CD4-positive, alpha-beta T cell (primary cell): ENCODE measurements at places on chromosomes 3 and 15.

DNA sequence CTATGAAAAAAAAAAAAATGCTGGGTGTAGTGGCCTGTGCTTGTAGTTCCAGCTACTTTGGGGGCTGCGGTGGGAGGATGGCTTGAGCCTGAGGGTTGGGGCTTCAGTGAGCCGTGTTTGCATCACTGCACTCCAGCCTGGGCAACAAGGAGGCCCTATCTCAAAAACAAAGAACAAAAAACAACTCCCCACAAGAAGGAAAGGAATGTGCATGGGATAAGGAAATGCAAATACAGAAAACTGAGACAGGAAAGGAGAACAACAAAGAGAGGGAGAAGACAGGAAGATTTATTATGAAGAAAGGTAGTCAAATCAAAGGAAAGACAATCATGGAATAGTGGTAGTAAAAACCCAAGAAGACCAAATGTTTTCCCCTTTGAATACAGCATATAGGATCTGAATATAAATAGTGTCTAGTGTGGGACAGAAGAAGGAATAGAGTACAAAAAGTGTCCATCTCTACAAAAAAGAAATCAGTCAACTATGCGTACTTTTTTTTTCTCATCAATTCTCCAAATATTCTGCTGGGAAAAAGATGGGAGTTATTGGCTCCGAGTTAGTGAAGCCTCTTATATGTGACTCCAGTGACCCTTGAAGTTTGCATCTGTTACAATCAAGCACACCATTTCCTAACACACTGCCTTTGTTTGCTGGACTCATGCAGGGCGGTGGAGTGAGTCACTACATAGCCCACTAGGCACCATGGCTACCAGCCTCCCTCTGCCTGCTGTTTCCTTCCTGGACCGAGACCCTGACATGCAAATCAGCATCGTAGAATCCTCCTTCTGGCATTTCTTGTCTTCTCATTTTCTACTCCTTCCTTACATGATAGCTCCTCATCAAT, 101.2 kb upstream of the PTX3 start:
- no peak for DNase-seq

GRCh38 chr3:131075632-131076328, 49.1 kb downstream of the NEK11 start:
- DNase-seq: no peak

DNA sequence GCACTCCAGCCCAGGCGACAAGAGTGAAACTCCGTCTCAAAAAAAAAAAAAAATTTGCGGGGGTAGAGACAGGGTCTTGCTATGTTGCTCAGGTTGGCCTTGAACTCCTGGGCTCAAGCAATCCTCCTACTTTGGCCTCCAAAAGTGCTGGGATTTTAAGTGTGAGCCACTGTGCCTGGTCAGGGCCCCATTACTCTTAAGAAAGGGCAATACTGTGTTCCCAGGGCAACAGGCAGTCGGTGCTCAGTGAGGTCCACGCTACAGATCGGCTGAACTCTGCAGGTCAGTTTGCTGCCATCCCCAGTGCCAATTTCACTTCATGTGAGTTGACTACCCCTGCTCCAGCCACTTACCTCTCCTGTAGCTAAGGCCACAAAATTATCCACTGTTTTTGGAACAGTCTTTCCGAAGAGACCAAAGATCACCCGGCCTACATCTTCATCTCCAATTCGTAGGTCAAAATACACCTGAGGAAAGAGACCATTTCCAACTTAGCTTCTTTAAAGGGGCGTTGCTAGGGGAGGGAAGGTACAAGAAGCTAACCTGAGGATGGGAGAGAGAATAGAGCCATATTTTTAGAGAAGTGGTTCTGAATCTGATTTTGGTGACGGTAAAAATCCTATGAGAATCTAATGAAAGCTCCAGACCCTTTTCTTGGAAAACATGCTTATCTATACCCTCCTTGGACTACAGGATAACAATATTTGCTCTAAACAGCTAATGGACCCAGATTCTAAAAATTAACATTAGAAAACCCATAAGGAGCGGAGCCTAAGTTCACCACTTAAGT, 939 bp downstream of the PPIB start:
- no peak for DNase-seq

DNA sequence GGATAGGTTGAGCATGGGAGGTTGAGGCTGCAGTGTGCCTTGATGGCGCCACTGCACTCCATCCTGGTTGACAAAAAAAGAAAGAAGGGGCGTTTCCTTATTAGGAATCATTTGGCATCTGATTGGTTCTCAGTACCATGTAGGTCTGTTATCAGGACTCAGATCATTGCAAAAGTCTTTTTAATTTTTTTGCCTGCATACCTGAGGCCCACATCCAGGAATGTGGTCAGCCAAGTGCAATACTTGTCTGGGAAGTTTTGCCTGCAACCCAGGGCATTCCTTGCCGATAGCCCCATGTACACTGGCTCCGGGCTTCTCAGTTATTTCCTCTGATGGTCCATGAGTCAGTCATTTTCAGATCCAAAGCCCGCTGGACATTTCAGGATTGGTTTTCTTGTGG, 50.1 kb upstream of the CRTC3 start:
- DNase-seq: no peak

DNA sequence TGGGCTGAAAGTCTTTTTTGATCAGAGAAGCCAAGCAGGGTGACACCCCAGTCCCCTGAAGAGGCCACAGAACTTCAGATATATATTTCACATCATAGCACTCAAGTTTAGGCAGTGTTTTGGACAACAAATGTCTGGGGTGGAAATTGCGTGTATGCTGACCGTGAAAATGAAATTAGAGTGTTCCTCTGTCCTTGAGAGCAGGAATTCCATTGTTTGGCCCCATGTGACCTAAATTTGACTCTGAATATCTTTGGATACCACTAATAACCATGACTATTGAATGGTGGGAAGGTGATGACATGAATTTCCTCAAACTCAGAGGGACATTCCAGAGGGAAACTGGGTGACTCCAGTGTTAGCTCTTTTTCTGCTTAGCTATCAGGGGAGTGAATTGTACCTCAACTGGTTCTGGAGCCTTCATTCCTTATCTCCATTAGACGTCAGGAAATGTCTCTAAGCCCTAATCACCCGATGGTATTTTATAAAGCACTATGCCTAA, 263.5 kb upstream of the RASGRP1 start:
- no peak for DNase-seq

DNA sequence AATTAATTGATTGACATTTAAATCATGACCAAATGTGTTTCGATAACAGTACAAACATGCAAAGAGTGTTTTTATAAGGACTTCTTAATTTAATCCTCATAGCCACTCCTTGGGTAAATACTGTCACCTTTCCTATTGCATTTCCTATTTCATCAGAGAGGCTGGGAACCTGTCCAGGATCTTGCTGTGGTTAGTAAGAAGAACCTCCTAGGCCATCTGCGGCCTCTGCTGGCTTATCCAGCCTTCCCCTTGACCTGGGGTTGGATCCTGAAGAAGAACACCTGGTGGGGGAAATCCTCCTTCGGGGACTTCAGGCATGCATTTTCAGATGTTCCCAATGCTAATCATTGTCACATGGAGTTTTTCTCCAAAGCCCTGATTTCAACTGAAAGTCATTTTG, 25.5 kb downstream of the GLDN start:
- no peak for DNase-seq

DNA sequence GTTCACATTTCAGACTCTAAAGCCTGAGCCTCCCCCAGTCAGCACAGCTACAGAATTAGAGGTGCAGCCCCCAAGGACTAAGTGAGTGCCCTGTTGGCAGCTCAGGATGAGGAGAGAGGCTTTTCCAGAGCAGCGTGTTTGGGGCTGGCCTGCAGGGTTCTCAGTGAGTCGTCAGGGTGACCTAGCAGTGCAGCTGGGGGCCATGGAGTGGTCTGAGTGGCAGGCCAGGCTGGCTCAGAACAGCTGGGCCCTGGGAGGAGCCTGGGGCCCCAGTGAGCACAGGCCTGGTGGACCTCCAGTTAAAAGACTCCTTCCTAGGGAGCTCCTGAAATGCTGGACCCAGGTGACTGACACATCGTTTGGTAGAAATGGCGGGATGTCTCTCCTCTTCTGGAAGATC, 108.3 kb downstream of the SLC49A4 start:
- DNase-seq: no peak

DNA sequence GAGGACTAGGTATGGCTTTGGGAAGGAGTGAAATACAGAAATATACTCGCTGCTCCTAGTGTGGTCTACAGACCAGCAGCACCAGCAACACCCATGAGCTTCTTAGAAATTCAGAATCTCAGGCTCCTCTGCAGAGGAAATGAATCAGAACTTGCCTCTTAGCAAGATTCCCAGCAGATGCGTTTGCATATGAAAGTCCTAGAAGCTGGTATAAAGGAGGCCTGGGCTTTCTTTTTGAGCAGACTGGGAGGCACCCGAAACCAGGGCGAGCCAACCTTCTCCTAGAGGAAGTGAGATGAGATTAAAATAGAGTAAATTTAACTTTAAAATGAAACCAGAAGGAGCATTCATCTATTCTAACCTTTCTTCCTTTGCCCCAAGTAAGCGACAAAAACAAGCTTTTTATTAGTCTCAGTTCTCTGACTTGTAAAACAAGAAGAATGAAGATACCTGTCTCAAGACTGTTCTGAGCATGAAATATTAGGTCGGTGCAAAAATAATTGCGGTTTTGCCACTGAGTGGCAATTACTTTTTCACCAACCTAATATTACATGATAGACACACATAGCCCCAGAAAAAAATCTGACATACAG, 140.0 kb downstream of the PDZRN3 start:
- no peak for DNase-seq

GRCh38 chr3:26505399-26505798, 117.2 kb upstream of the LRRC3B start:
- DNase-seq: no peak

DNA sequence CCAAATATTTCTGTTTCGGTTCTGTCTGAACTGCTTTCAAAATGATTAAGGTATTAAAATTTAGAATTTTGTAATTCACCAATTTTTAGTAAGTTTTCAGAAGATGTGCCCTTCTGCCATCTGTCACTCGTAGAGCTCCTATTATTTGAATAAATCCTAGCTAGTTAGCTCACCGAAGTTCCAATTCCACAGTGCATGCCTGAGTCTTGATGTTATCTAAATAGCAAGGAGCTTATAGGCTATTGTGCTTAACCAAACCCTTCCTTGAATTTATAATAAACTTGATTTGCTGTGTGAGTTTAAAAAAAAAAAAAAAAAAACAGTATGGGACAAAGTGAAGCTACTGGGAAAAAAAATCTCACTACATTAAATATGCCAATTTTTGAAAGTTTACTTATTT, 18.7 kb downstream of the ATP13A3 start:
- no peak for DNase-seq

GRCh38 chr3:43025423-43025822, 46.3 kb downstream of the GASK1A start:
- DNase-seq: no peak

DNA sequence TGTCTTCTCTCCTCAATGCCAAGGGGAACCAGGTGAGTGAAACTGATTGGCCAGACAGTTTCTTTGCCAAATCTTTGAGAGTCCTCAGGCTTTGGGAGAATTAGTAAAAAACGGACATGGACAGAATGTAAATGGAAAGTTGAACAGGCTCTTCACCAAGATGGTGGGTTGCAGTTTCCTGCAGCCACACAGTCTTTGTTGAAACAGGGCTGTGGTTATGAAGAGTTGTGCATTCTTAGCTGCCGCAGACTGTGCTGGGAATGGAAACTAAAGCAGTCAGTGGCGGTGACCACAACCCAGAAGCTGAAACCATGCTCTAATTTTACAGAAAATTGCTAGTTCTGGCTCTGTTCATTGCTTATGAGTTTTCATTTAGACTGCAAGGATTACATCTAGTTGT, 42.1 kb upstream of the TASOR start:
- peak; percentile 24 for DNase-seq

DNA sequence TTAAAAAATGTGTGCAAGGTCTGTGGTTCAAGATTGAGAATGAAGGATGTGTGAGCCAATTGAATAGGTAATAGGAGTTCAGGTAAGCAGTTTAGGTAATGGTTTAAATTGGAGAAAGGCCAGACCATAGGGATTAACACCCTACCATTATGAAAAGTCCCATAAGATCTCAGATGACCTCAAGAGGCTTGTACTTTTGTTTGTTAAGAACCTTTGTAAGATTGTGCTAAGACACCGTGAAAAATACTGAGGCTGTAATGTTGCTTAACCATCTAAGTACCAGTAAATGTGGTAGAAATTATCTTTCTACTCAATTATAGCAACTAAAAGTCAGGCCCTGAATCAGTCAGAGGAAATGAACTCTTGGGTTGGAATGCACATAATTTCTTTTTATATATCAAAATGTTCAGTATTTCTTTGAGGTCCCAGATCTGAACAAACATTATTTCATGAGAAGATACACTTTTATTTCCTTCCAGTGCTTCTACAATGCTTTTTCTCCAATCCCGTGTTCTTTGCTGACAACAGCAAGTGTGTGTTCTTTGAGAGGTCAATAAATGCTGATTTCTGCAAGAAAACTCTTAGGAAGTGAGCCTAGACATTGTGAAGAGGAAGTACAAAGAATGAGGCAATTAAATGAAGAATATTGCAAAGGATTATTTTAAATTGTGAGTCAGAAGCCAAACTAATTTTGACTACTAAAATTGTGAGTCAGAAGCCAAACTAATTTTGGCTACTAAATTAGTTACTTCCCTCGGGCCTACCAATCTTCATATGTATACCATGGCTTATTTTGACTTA, 66.4 kb downstream of the TCF12 start:
- DNase-seq: no peak

GRCh38 chr3:105448338-105448982, 81.8 kb downstream of the ALCAM start:
- DNase-seq: no peak

- no peak for DNase-seq
Measured at GRCh38 chr3:150419076-150419868, 11.2 kb downstream of the TSC22D2 start.

GRCh38 chr15:65372787-65373067, 5.1 kb downstream of the IGDCC3 start:
- DNase-seq: no peak

DNA sequence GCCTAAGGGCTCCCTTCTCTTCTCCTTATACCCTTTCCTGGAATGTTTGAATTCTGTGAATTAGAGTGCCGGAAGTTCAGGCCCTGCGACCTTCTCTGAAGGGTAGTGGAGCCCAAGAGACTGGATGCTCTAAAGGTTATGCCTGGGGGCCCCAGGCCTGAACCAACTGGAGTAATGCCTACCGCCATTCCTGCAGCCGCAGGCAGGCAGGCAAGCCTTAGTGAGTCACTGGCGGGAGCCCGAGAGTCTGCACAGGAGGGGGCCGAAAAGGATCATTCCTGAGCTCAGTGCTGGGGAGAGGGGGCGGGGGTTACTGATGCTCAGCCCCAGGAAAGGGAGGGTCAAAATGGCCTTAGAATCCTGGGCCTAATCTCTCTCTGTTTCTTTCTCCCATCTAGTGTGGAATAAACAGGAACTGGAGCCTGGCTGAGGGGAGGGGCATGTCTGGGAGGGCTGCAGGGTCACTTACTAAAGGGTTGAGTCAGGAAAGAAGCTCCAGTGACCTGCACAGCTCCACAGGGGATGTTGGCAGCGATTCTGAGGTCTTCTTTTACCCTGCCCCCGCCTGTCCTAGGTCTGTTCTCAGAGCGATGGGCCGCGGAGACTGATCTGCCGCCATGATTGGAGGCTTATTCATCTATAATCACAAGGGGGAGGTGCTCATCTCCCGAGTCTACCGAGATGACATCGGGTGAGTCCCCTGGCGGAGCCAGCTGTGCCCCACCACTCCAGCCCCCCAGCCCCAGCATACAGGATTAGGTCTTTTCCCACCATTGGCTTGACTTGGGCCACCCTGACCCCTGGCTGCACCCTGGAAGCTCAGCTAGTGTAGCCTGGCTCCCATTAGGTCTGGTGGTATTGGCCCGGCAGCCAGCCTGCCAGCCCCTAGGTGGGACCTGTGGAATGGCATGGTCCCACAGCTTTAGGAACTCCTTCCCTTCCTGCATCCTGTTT, 2.0 kb downstream of the AP2M1 start:
- DNase-seq: no peak
